ENCODE measurements at places on chromosomes 3 and 15. TPM values are rescaled to one million over a fixed set of nuclear protein-coding genes. Genes with fewer than 3 reads are reported as not detected.

GRCh38 chr3:182487611-182488010 lies 305.7 kb upstream of the ATP11B start:
- H3K4me1 ChIP-seq: no peaks in the 10 kb centered on the region
- no peak overlapping the region for H3K4me3 ChIP-seq
- H3K36me3 ChIP-seq: no peaks in the 10 kb centered on the region

DNA sequence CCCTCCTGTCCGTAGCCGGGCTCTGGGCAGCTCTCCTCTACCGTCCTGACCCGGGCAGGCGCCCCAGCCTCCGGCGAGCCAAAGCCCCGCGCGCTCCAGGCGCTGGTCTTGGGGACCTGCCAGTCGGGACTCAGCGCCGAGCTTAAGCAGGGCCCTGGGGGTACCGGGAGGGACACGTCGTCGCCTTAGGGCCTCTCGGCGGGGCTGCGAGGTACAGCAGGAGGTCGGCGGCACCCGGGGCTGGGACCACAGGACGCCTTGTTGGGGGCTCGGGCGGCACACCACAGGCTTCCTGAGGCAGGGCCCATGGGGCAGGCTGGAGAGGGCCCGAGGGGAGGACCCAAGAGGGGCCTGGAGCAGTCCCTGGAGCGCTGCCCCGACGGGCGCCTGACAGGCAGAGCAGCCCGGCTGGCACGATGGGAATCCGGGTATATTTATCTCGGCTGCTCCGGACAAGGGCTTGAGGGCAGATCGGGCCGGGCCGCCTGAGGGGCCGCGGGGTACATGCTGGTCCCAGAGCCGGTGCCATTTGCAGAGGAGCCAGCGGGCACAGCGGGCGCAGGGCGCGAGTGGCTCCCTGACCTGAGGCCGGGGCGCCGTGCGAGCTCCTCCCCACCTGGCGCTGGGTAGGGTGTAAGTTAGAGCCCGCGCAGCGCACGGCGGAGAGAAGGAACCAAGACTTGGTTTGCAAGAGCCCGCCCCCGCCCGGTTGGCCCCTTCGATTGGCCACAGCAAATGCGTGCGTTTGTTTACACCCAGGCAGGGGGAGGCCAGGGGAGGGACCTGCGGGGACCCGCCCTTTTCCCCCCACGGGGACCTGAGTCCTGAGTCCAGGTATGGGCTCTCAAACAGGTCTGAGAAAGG lies 574 bp downstream of the SLC38A3 start:
- H3K4me1 ChIP-seq: peaks cover 4% of the 10 kb centered on the region
- no peaks in the 10 kb centered on the region for H3K36me3 ChIP-seq
- peak; percentile 66 for DNase-seq
- no peaks in the 10 kb centered on the region for H3K27me3 ChIP-seq
- no peak overlapping the region for H3K27ac ChIP-seq

Gene LRRC31
- 41.2 TPM for total RNA-seq

DNA sequence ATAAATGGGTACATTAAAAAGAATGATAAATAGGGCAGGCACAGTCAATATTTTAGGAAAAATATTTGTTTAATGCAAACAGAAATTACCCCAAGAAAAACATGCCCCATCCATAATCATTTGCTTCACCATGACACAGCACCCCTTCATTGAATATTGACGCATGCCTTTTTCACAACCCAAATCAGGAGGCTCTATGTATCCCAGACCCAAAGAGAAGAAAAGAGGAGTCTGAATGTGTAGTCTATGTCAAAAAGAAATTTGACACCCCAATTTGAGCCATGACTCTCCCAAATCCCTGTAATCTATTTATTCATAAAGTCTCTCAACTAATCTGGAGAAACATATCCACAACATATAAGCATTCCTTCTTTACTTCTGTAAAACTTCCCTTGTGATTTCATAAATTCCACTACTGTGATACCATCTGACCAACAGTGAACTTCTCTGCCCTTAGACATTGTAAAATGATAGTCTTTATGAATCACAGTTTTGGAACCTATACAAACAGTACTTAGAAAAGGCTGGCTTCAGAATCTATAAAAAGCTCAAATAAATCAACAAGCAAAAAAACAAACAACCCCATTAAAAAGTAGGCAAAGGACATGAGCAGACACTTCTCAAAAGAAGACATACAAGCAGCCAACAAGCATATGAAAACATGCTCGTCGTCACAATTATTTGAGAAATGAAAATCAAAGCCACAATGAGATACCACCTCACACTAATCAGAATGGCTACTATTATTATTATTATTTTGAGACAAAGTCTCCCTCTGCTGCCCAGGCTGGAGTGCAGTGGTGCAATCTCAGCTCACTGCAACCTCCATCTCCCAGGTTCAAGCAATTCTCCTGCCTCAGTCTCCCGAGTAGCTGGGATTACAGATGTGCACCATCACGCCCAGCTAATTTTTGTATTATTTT lies 53.4 kb upstream of the XRN1 start:
- DNase-seq: no peak
- H3K27me3 ChIP-seq: no peaks in the 10 kb centered on the region
- no peaks in the 10 kb centered on the region for H3K4me1 ChIP-seq
- H3K27ac ChIP-seq: no peak overlapping the region

DNA sequence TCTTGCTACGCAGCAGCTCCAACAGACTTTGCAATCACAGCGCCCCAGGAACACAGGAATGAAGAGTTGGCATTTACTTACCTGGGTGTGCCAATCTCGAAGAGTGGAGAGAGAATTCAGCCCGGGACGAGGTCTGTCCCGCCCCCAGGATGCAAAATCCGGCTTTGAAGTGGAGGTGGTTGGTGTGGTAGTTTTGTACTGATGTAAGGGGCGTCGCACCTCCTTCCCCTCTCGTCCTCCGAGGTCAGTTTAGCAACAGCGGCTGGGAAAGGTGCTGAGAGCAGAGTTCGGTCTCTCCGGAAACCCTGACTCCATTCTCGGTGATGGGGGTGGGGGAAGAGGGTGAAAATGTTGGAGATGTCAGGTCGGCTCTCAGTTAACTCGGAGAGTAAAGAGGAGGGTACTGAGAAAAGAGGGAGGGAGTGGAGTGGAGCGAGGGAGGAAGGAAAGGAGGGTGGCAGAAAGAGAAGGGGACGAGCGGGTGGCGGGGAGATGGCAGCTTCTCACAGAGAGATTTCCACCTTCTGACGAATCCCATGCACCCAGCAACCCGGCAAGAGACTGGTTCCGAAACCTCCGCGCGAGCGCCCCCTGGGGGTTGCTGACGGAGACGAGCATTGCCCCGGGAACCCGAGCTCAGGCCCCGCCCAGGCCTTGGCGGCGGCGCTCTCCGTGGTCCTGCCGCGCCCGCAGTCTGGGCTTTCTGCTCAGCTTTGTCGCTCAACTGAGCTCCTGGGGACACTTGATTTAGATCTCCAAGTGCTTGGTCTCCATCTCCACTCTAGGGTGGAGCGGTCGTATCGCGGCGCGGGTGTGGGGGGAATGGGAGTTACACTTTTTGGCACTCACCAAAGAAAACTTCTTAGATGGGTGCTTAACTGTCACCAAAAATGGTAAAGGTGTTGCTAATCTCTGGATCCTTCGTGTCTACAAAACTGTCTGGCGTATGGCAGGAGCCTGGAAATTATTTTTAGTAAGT lies at the start of gene CPNE4:
Gene CPNE4 (minus strand): TSS at position 529 of the 979 bp plus-strand sequence.
- H3K27me3 ChIP-seq: no peaks in the 10 kb centered on the region
- no peak within 1 kb of the TSS for H3K4me3 ChIP-seq
- H3K4me1 ChIP-seq: no peaks in the 10 kb centered on the region
- H3K27ac ChIP-seq: no peak within 1 kb of the TSS
- no peaks in the 10 kb centered on the region for H3K36me3 ChIP-seq
